ENCODE measurements at places on chromosomes 6 and 20. TPM values are rescaled to one million over a fixed set of nuclear protein-coding genes. Genes with fewer than 3 reads are reported as not detected.

PKIB gene
- 64.1 TPM for total RNA-seq

FAM83D gene
- 2.1 TPM for total RNA-seq

C20orf204 gene
- 0.99 TPM for total RNA-seq

ERVFRD-1 gene
- not detected for total RNA-seq

SLC17A2 gene
- total RNA-seq, result not detected

SYCP2L gene
- 6.4 TPM for total RNA-seq

TBXT gene
- not detected for total RNA-seq

SOX18 gene
- total RNA-seq, result 0.60 TPM

DCBLD1 gene
- total RNA-seq, result 36.8 TPM

GRCh38 chr6:107590378-107590777 lies 100.5 kb downstream of the SOBP start:
- no peaks in the 10 kb centered on the region for H3K27me3 ChIP-seq
- no peaks in the 10 kb centered on the region for H3K4me1 ChIP-seq
- no peak for DNase-seq
- H3K36me3 ChIP-seq, result no peaks in the 10 kb centered on the region

- DNase-seq, result no peak
- H3K36me3 ChIP-seq, result no peaks in the 10 kb centered on the region
- H3K4me1 ChIP-seq, result no peaks in the 10 kb centered on the region
- H3K27ac ChIP-seq, result no peak overlapping the region
Observed at GRCh38 chr6:161890832-161891297, 617.0 kb upstream of the AGPAT4 start.

GRCh38 chr20:15065794-15066193 lies 728.4 kb upstream of the FLRT3 start:
- no peak overlapping the region for H3K4me3 ChIP-seq
- H3K36me3 ChIP-seq, result no peaks in the 10 kb centered on the region
- H3K27me3 ChIP-seq, result no peaks in the 10 kb centered on the region

GRCh38 chr6:22147921-22148776 lies 148.7 kb downstream of the PRL start:
- H3K27ac ChIP-seq, result peak overlapping the region; percentile 56
- H3K27me3 ChIP-seq, result no peaks in the 10 kb centered on the region
- peaks cover 44% of the 10 kb centered on the region for H3K4me1 ChIP-seq
- H3K36me3 ChIP-seq, result no peaks in the 10 kb centered on the region
- DNase-seq, result peak; percentile 91
- H3K4me3 ChIP-seq, result peak overlapping the region; percentile 40

- no peak overlapping the region for H3K27ac ChIP-seq
- H3K4me1 ChIP-seq, result no peaks in the 10 kb centered on the region
- no peaks in the 10 kb centered on the region for H3K36me3 ChIP-seq
- no peak for DNase-seq
Observed at GRCh38 chr6:71509191-71510005, 220.8 kb downstream of the OGFRL1 start.

DNA sequence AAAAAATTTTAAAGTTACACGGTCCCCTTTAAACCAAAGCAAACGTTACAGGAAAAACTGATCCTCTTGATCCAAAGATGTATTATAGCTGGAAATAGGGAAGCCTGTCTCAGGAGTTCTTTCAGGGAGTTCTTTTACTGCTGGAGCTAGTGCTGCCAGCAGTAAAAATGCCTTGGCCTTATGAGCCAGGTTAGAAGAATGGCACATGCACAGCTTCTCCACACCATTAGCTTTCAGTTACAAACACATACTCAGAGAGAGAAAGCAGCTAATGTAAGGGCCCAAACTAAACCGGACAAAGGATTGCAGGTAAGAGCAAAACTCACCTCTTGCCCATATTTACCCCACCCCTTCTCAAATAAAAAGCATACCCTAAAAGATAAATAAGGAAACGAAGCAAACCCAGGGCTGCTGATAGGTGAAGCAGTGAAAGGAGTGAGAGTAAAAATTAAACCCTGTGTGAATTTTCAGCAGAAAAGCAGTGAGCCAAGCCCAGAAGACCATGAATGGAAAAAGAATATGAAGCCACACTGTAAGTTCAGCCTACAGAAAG lies 19.0 kb downstream of the TBC1D20 start:
- peaks cover 46% of the 10 kb centered on the region for H3K36me3 ChIP-seq
- H3K27ac ChIP-seq, result no peak overlapping the region
- DNase-seq, result no peak
- H3K4me1 ChIP-seq, result peaks cover 12% of the 10 kb centered on the region
- H3K27me3 ChIP-seq, result no peaks in the 10 kb centered on the region
- no peak overlapping the region for H3K4me3 ChIP-seq

GRCh38 chr6:36959555-36960250 lies 5.2 kb downstream of the PI16 start:
- no peaks in the 10 kb centered on the region for H3K27me3 ChIP-seq
- H3K36me3 ChIP-seq, result no peaks in the 10 kb centered on the region
- H3K4me1 ChIP-seq, result peaks cover 11% of the 10 kb centered on the region
- H3K27ac ChIP-seq, result no peak overlapping the region
- H3K4me3 ChIP-seq, result no peak overlapping the region

DNA sequence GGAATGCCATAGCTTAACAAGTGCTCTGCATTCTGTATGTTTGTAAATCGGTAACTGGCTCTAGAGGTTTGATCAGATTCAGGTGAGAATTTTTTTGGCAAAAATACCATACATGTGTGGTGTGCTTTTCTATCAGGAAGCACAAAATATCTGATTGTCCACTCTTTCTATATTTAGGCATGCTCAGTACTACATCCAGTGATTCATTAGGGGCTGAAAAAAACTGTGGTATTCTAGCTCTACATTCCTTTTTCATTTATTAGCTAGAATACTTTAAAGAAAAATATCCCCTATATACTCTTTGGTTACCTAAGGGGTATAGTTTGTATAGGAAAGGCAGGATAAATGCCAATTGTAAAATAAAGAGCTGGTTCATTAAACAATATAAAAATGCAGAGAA lies 10.6 kb upstream of the ELOVL2 start:
- peak; percentile 46 for DNase-seq
- no peaks in the 10 kb centered on the region for H3K27me3 ChIP-seq
- H3K4me3 ChIP-seq, result no peak overlapping the region
- no peak overlapping the region for H3K27ac ChIP-seq

DNA sequence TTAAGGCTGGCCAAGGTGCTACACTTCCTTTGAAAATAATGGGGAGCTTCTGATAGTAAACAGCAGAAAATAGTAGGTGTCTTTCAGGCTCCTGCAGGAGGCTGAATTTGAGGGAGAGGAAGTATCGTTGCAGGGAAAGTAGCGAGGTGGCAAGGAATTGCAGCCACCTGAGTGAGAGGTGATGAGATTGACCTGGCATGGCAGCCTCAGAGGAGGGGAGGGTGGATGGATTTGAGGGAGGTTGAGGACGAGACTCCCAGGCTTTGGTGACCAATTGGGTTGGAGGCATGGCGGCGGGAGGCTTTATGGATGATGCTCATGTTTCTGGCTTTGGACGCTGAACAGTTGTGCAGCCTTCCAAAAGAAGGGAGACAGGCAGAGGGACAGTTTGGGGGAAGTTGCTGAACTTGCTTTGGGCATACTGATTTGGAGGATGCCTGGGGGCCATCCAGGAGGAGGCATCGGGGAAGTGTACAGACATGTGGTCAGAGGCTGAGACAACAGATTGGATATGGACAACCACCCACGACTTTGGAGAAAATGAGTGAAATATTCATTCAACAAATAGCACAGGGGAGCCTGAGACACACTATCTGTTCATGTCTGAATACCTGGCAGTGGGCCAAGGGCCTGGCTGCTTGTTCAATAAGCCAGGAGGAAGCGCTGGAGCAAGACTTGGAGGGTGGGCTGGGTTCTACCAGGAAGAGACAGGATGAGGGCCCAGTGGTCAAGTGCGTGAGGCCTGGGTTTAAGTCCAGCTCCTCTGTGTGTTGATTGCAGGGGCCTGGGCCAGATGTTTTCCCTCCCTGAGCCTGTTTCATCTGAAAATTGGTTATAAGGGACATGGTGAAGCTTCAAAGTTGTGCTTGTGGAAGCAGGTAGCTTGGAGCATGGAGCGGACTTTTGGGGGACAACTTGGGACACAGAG lies 113.2 kb downstream of the CEBPB start:
- H3K4me3 ChIP-seq, result no peak overlapping the region
- peak; percentile 78 for DNase-seq
- no peaks in the 10 kb centered on the region for H3K36me3 ChIP-seq
- peaks cover 37% of the 10 kb centered on the region for H3K4me1 ChIP-seq

DNA sequence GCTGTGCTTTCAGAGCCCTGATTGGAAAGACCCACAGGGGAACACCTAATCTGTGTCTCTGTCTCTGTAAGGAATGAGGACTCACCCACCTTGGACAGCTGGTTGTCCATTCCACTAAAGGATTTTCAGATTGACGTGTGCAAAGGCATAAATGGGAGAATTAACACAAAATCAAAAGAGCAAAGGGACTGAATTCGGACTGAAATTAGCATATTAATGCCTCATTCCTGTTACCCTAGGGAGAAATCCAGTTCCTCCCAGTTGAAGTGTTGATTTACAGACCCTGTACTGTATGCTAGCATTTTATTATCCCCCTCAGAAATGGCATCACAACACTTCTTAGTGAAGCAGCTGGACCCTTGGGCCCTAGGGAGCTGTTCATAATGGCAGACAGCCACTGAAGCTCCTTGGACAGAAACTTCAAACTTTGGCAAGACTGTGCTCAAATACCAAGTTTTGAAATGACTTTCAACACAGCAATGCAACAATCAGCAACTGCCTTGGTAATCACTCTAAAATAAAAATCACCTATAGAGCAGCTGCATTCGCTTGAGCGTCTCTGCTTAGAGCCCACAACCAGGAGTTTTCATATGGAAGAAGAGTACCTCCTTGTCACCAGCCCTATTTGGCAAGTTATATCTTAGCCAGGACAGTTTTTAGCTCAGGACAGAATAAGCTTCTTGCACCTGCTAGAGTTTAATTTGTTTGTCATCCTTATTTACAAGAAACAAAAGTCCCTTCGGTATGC lies 118.1 kb downstream of the TRDN start:
- H3K4me3 ChIP-seq, result no peak overlapping the region
- no peaks in the 10 kb centered on the region for H3K4me1 ChIP-seq
- no peaks in the 10 kb centered on the region for H3K27me3 ChIP-seq

DNA sequence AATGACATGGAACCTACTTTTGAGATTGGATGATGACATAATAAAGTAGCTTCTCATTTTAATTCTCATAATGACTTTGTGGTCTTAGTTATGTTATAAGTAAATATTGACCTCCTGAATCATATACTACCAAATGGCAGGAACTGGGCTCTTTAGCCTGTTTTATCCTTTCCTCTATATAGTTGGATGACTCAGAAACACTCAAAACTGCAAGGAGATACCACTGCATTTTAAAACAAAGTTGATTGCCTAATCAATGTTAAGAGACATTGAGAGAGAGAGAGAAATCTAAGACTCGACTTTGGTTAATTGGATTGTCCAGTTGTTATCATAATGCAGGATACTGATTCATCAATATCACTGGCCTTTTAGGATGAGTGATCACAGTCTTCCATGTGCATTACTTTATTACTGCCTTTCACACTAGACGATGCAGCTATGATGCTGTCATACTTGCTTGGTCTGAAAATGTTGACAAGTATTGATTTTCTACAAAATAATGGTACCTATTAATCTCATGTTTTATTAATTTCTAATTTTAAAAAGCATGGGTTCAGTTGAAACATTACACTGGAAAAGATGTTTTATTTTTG lies 320.0 kb downstream of the NKAIN2 start:
- H3K27me3 ChIP-seq, result no peaks in the 10 kb centered on the region
- DNase-seq, result no peak
- no peak overlapping the region for H3K4me3 ChIP-seq
- H3K4me1 ChIP-seq, result no peaks in the 10 kb centered on the region
- H3K36me3 ChIP-seq, result no peaks in the 10 kb centered on the region
- H3K27ac ChIP-seq, result no peak overlapping the region

DNA sequence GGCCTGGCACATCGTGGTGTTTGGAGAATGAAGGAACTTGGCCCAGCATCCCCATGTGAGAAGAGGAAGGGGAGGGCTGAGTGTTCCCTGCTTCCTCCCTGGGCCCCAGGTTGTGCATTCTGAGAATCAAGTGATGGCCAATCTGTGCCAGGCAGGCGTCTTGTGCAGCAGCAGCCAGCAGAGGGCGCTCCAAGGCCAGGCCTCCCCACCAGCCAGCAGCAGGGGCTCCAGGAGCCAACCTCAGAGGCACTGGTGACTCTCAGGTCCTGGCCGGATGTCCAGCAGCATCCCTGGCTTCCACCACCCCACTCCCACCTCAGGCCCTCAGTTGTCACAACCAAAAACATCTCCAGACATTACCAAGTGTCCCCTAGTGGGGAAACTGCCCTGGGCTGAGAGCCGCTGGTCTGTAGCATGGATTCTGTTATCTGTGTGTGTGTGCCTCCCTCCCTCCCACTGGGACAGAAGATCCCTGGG lies 192.0 kb downstream of the PREX1 start:
- no peak overlapping the region for H3K27ac ChIP-seq
- H3K36me3 ChIP-seq, result no peaks in the 10 kb centered on the region
- no peak for DNase-seq
- H3K4me1 ChIP-seq, result peaks cover 9% of the 10 kb centered on the region
- H3K4me3 ChIP-seq, result no peak overlapping the region
- no peaks in the 10 kb centered on the region for H3K27me3 ChIP-seq

DNA sequence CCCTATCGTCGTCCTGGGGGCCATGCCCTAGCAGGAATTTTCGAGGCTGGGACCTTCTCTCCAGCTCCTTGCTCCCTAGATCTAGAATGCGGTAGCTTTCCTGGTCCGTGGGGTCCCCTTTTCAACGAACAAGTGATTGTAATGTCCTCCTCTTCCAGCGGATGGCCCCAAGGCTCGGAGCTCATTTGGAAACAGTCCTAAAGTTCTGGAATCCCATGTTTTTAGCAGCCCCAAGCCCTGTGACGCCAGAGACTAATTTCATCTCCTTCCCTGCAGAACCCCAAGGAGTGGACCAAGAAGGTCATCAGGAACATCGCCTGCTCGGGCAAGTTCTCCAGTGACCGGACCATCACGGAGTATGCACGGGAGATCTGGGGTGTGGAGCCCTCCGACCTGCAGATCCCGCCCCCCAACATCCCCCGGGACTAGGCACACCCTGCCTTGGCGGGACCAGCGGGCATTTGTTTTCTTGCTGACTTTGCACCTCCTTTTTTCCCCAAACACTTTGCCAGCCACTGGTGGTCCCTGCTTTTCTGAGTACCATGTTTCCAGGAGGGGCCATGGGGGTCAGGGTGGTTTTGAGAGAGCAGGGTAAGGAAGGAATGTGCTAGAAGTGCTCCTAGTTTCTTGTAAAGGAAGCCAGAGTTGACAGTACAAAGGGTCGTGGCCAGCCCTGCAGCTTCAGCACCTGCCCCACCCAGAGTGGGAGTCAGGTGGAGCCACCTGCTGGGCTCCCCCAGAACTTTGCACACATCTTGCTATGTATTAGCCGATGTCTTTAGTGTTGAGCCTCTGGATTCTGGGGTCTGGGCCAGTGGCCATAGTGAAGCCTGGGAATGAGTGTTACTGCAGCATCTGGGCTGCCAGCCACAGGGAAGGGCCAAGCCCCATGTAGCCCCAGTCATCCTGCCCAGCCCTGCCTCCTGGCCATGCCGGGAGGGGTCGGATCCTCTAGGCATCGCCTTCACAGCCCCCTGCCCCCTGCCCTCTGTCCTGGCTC lies 48.5 kb downstream of the PYGB start:
- peaks cover 14% of the 10 kb centered on the region for H3K4me1 ChIP-seq
- DNase-seq, result no peak
- H3K27me3 ChIP-seq, result no peaks in the 10 kb centered on the region

GRCh38 chr6:46235242-46235641 lies 64.5 kb upstream of the ENPP5 start:
- no peak overlapping the region for H3K4me3 ChIP-seq
- no peak overlapping the region for H3K27ac ChIP-seq
- no peaks in the 10 kb centered on the region for H3K4me1 ChIP-seq

GRCh38 chr6:149897015-149897697 lies 757 bp downstream of the RAET1E start:
- peak overlapping the region; percentile 10 for H3K27ac ChIP-seq
- H3K4me3 ChIP-seq, result peak overlapping the region; percentile 11
- peak; percentile 85 for DNase-seq
- no peaks in the 10 kb centered on the region for H3K36me3 ChIP-seq
